ENCODE measurements at places on chromosomes 7 and 10.
A peak's percentile ranks its signal among the peaks of the same experiment; 100 is the strongest.

GRCh38 chr7:25727446-25727845 lies 424.6 kb upstream of the NFE2L3 start:
- DNase-seq = no peak

DNA sequence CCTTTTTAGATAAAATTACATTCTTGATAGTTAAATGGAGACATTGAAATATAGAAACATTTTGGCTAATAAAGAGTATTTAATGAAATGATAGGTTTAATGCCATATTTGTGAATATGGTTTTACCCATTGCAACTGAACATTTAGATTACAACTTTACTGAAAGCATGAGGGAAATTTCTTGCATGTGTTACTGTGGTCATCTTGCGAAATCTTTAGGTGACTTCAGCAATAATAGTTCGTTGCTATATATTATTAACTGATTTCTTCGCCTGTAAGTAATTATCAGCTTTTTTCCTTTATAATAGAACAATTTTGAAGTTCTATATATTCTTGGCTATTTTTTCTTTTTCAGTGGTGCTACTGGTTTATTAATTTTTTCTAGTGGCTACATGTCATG lies 83.2 kb downstream of the MLLT10 start:
- DNase-seq = no peak

DNA sequence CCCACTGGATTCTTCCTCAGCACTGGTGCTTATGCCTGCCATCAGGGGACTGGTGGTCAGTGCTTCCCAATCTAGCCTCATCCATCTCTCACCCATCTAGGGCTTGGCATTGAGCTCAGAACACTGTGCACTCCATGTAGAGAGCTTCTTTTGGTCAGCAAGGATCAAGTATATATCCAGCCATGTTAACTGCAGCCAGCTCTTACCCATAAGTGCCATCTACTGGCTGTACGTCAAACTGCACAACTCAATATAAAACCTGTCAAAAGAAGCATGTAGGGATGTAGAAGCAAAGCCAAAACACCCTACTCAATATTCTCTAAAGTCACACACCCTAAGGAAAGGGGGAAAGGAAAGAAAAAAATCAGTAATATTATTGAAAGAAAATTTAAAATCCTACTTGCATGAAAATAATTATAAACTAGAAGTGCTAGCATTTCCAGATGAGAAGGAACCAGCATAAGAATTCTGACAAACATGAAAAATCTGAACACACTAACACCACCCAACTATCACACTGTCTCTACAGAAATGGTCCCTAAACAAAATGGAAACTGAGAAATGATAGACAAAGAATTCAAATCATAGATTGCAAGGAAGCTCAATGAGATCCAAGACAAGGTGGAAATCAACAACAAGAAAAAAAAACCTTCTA lies 531.1 kb upstream of the STEAP1 start:
- DNase-seq = peak; percentile 3

GRCh38 chr7:114986190-114987180 lies 64.6 kb downstream of the MDFIC start:
- DNase-seq = no peak

DNA sequence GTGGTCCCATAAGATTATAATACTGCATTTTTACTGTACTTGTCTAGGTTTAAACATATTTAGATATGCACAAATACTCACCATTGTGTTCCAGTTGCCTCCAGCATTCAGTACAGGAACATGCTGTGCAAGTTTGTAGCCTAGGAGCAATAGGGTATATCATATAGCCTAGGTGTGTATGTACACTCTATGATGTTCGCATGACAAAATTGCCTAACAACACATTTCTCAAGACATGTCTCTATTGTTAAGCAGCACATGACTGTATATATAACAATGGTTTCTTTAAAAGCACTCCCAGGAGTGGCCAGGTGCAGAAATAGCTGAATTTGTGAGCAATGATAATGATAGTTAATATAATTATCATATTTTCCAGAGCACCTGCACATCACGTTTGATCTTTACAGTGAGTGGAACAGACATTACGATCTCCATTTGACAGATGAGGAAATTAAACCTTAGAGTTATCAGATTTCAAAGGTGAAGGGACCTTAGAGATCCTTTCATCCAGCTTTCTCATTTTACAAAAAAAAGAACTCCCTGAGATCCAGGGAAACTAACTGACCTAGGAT lies 99.2 kb upstream of the PDCD4 start:
- DNase-seq = peak; percentile 36

DNA sequence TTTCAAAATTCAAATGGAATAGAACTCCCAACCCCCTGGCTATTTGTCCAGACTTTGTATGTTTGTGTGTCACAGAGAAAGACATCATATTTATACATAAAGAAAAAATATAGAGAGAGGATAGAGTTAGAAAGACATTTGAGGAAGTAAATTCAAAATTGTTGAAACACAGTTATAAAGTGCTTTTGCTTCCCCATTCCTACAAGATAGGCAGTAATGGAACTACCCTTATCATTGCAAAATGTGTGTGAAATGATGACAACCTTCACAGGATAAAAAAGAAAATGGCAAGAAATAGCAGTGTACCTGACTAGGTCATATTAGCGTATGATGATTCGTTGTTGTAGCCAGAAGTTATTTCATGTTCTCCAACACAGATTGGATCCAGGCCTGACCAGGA lies 63.1 kb downstream of the FZD1 start:
- DNase-seq = no peak

DNA sequence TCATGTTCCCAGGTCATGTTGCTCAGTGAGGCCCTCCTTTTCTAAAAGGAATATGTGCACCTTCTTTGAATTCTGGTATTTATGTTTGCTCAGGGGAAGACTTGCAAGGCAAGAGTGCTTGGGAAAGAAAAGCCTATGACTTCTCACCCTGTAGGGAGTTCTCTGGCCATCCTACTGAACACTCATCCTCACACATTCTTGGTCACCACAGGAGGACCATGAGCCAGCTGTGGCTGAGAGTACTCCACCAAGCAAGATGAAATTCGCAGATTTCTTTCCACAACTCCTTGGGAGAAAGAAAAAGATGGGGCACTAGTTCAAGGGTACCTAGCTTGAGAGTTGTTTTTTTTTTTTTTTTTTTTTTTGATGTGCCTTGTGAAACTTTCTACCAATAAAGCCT lies 179.6 kb downstream of the FZD1 start:
- no peak for DNase-seq

All from COR-L47 (cell line).